ENCODE measurements at places on chromosomes 5 and 9.

DNA sequence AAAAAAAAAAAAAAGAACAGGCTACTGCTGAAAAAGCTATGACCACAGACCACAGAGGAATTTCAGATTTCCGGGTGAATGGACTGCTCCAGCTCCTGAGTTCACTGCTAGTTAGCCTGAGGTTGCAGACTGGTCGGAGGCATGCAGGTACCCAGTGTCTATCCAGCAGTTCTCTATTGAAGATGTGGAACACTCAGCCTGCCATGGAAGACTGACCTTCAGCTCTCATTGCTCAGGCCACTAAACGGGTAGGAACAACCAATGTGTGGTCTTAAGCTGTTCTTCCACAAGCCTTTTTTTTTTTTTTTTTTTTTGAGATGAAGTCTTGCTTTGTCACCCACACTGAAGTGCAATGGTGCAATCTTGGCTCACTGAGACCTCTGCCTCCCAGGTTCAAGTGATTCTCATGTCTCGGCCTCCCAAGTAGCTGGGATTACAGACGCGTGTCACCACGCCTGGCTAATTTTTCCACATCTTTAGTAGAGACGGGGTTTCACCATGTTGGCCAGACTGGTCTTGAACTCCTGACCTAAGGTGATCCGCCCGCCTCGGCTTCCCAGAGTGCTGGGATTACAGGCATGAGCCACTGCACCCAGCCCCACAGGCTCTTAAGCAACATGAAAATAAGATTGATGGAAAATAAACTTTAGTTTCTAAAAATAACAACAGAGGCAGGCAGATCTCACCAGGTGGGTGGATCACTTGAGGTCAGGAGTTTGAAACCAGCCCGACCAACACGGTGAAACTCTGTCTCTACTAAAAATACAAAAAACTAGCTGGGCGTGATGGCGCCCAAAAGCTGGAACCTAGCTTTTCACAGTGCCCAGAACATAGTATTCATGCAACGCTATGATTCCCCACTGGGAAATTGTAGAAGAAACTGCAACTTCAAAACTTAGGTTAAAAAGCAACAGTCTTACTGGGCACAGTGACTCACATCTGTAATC is 20.0 kb upstream of the NPM1 start:
- H3K27me3 ChIP-seq: no peaks in the 10 kb centered on the region
- no peaks in the 10 kb centered on the region for H3K36me3 ChIP-seq
- no peak overlapping the region for H3K27ac ChIP-seq
- H3K4me1 ChIP-seq: no peaks in the 10 kb centered on the region
- no peak overlapping the region for H3K4me3 ChIP-seq

DNA sequence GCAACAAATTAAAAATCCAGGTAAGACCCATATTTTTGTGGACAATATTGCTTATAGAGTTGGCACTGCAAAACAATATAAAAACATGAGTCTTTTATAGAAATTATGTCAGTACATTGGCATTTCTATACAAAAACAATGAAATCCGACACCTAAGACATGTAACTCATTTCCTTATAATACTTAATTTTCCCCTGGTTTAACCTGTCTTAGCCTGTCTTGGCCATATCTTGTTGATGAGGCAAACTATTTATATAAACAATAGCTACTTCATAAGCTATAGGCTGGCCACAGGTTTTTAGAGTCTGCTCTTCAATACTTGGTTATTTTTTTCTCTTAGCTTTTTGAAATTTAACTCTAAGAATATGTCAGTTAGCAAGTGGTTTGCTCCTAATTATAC is 44.7 kb upstream of the IZUMO3 start:
- H3K27ac ChIP-seq: no peak overlapping the region
- no peak overlapping the region for H3K4me3 ChIP-seq
- H3K36me3 ChIP-seq: no peaks in the 10 kb centered on the region
- no peaks in the 10 kb centered on the region for H3K4me1 ChIP-seq

GRCh38 chr9:95067897-95068296 is 249.6 kb downstream of the FANCC start:
- no peaks in the 10 kb centered on the region for H3K27me3 ChIP-seq
- peaks cover 10% of the 10 kb centered on the region for H3K36me3 ChIP-seq
- H3K4me1 ChIP-seq: peaks cover 23% of the 10 kb centered on the region
- no peak for DNase-seq
- H3K27ac ChIP-seq: no peak overlapping the region

DNA sequence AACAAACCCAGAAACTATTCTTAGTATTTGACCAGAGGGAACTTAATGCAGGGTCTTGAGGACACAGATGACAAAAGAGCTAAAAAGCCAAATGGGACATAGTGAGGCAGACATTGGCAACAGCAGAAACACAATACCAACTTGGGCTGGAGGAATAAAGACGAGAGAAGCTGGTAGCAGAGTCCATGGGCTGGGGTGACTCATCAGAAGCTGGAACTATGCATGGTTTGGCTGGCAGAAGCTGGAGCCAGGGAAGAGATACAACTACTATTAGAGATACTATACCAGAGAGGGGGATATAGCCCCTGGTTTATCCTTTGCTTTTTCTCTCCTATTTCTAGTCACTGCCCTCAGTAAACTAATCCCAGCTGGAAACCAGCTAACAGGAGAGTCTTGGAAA is 29.2 kb upstream of the DPYSL3 start:
- no peaks in the 10 kb centered on the region for H3K4me1 ChIP-seq
- no peak overlapping the region for H3K4me3 ChIP-seq
- DNase-seq: no peak
- no peak overlapping the region for H3K27ac ChIP-seq
- no peaks in the 10 kb centered on the region for H3K27me3 ChIP-seq
- H3K36me3 ChIP-seq: no peaks in the 10 kb centered on the region

DNA sequence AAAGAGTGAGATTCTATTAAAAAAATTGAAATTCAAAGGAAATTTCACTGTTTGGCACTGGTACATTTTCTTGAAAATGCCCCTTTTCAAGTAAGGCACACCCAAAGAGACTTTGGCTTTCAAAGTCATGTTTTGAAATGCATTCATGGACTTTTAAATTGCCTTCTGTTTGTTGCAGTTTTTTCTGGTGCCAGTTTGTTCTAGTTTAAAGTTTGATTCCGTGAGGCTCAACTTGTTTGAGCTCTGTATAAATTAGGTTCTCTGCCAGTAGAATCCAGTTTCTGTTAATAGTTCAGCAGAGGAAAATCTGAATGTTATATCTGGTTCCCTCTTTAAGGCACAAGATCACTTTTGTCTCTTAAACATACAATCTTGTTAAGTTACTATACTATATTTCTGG is 16.4 kb downstream of the ATP6V0E1 start:
- DNase-seq: no peak
- peaks cover 13% of the 10 kb centered on the region for H3K36me3 ChIP-seq
- H3K27me3 ChIP-seq: no peaks in the 10 kb centered on the region
- no peak overlapping the region for H3K27ac ChIP-seq

GRCh38 chr9:130997925-130998596 is 10.9 kb upstream of the LAMC3 start:
- no peaks in the 10 kb centered on the region for H3K4me1 ChIP-seq
- H3K27me3 ChIP-seq: no peaks in the 10 kb centered on the region
- no peak overlapping the region for H3K4me3 ChIP-seq
- no peaks in the 10 kb centered on the region for H3K36me3 ChIP-seq
- H3K27ac ChIP-seq: no peak overlapping the region

DNA sequence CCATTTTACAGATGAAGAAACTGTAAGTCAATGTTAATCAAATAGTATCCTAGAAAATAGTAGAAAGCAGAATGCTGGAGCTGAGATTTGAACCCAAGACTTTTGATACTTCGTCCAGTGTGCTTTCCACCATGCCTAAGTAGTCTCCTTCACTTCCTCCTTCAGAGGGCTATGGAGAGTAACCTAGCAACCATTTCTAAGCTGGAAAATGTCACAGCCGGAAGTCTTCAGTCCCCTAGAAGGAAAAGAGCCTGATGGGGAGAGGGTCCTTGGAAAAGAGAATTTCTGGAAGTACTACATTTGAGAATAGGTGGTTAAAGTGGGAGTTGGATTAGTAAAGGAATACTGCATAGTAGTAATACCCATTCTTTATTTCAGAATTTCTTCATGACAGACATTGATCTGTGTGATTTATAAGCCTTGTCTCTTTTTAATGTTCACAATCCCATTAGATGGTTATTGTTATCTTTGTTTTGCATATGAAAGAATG is 32.7 kb downstream of the PCDHAC2 start:
- peaks cover 32% of the 10 kb centered on the region for H3K4me1 ChIP-seq
- DNase-seq: no peak
- no peaks in the 10 kb centered on the region for H3K36me3 ChIP-seq
- H3K27ac ChIP-seq: no peak overlapping the region
- H3K4me3 ChIP-seq: no peak overlapping the region

DNA sequence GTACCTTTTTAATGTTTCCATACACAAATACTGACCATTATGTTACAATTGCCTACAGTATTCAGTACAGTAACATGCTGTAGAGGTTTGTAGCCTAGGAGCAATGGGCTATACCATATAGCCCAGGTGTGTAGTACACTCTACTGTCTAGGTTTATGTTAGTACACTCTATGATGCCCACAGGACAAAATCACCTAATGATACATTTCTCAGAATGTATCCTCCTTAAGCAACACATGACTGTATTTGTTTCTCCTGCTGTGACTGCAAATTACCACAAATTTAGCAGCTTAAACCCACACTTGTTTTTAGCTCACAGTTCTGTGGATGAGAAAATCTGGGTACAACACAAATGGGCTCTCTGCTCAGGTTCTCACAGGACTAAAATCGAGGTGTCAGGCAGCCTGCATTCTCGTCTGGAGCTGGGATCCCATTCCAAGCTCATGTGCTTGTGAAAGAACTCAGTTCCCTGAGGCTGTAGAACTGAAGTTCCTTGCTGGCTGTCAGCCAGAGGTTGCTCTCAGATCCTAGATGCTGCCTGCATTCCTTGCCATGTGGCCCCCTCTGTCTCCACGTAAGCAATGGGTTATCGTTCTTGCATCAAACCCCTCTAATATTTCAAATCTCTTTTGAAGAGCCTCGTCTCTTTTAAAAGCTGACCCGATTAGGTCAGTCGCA is 38.6 kb upstream of the PIK3R1 start:
- H3K36me3 ChIP-seq: no peaks in the 10 kb centered on the region
- no peak overlapping the region for H3K4me3 ChIP-seq
- DNase-seq: peak; percentile 13
- H3K4me1 ChIP-seq: no peaks in the 10 kb centered on the region
- H3K27me3 ChIP-seq: no peaks in the 10 kb centered on the region

GRCh38 chr9:133421615-133422542 is at the start of gene ADAMTS13:
Gene ADAMTS13, plus strand, starts transcription at chr9:133422367. Its CDS starts 77 bp downstream, at chr9:133422444.
- H3K4me1 ChIP-seq: peaks cover 5% of the 10 kb centered on the region
- peaks cover 3% of the 10 kb centered on the region for H3K36me3 ChIP-seq
- no peaks in the 10 kb centered on the region for H3K27me3 ChIP-seq
- no peak for DNase-seq

GRCh38 chr5:53554444-53554843 is 6.0 kb upstream of the NDUFS4 start:
- H3K36me3 ChIP-seq: no peaks in the 10 kb centered on the region
- no peak overlapping the region for H3K27ac ChIP-seq
- no peak overlapping the region for H3K4me3 ChIP-seq
- H3K27me3 ChIP-seq: no peaks in the 10 kb centered on the region
- H3K4me1 ChIP-seq: no peaks in the 10 kb centered on the region

DNA sequence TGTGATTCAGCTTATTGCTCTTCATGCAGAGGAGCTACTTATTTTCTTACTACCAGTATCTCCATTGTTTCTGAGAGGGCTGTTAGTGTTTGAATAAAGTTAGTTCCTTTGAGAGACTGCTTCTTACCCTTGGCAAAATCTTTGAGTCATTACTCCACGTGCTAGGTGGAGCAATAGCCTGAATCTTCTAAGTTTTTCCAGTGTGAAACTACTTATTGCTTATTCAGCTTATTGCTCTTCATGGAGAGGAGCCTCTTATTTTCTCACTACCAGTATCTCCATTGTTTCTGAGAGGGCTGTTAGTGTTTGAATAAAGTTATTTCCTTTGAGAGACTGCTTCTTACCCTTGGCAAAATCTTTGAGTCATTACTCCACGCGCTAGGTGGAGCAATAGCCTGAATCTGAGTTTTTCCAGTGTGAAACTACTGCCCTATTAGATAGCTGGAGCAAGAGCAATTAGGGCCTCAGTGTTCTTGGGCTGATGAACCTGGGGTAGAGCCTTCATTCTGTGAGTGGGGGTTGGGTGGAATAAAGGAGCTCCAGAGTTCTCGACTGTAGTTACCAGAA is 41.9 kb downstream of the GPBP1 start:
- H3K27ac ChIP-seq: no peak overlapping the region
- H3K4me1 ChIP-seq: no peaks in the 10 kb centered on the region
- DNase-seq: peak; percentile 34
- peaks cover 12% of the 10 kb centered on the region for H3K36me3 ChIP-seq

DNA sequence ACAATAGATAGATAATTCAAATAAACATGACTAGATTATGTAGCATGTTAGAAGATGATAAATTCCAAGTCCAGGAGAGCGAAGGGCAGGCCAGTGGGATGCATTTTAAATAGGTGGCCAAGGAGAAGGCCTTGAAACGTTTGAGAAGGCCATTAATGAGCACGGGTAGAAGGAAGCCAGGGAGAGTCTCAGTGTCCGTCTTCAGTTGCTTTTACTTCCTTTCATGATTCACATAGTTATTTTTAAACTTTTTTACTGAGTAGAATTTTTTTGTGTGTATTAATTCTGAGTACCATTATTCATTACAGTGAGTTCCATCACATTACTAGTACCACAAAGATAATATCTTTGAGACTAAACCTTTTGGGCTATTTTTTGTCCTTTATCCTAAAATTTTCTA is 259.2 kb downstream of the ARRDC3 start:
- peaks cover 10% of the 10 kb centered on the region for H3K4me1 ChIP-seq
- DNase-seq: no peak
- no peak overlapping the region for H3K4me3 ChIP-seq
- H3K27ac ChIP-seq: no peak overlapping the region
- no peaks in the 10 kb centered on the region for H3K36me3 ChIP-seq

DNA sequence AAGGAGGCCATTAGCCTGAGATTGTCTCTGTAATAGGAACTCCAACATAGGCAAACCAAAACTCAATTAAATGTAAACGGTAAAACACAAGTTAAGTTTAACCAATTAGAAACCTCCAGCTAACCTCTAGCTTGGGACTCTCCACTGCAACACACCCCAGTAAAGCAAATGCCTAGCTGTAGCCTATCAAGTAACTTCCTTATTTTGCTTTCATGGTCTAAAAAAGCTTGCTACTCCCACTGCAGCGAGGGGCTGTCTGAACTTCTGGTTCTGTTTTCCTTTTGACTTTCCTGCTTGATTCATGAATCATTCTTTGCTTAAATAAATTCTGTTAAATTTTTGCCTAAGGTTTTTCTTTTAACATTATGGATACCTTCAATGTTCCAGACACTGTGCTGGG is 24.4 kb upstream of the C5orf46 start:
- DNase-seq: no peak
- no peak overlapping the region for H3K27ac ChIP-seq
- no peaks in the 10 kb centered on the region for H3K36me3 ChIP-seq
- H3K4me3 ChIP-seq: no peak overlapping the region
- no peaks in the 10 kb centered on the region for H3K4me1 ChIP-seq

DNA sequence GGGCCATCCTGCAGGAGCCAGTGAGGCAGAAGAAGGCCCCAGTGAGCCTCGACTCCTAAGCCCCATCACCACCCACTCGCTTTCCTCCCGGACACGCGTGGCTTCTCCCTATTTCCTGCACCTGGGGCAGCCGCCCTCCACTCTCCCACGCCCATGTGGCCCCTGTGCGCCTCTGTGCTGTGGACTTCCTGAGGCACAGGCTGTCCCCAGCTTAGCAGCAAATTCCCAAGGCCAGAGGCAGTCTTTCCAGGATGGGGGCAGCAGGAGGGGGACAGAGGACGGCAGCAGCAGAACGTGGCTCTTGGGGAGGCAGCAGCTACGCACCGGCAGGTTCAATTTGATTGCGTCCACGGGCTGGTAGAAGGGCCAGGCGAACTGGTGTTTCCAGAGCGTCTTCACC is 14.9 kb downstream of the BRD3 start:
- H3K27ac ChIP-seq: no peak overlapping the region
- no peak overlapping the region for H3K4me3 ChIP-seq
- H3K4me1 ChIP-seq: peaks cover 4% of the 10 kb centered on the region
- DNase-seq: no peak
- H3K36me3 ChIP-seq: peaks cover 26% of the 10 kb centered on the region
